Activated naive CD4-positive, alpha-beta T cell treated with anti-CD3 and anti-CD28 coated beads, Interleukin-2, amount 50 U/mL, for 72 hours (primary cell): ENCODE measurements at places on chromosomes 5 and 9. TPM values are rescaled to one million over a fixed set of nuclear protein-coding genes. Genes with fewer than 3 reads are reported as not detected.

ADAMTS19 gene
- not detected for total RNA-seq

CTNND2 gene
- total RNA-seq, result not detected

SH3PXD2B gene
- total RNA-seq, result 0.64 TPM

CARD19 gene
- total RNA-seq, result 58.1 TPM

SPATA31C1 gene
- not detected for total RNA-seq

CCL21 gene
- total RNA-seq, result not detected

PCDHGB2 gene
- total RNA-seq, result 0.20 TPM

STPG3 gene
- not detected for total RNA-seq

TXNDC15 gene
- 31.8 TPM for total RNA-seq

PCDHGA2 gene
- total RNA-seq, result not detected

FAXDC2 gene
- not detected for total RNA-seq

LCN10 gene
- total RNA-seq, result 0.89 TPM

PCDHGC3 gene
- 0.19 TPM for total RNA-seq

UBE2D2 gene
- 232 TPM for total RNA-seq

ABL1 gene
- total RNA-seq, result 24.4 TPM

PCDHB5 gene
- not detected for total RNA-seq

SGCD gene
- total RNA-seq, result 0.14 TPM

KCNIP1 gene
- not detected for total RNA-seq

PAEP gene
- not detected for total RNA-seq

UBE2B gene
- total RNA-seq, result 93.3 TPM

PCSK5 gene
- total RNA-seq, result 1.6 TPM

SWI5 gene
- 15.6 TPM for total RNA-seq

SLC6A3 gene
- total RNA-seq, result not detected
